ENCODE measurements at places on chromosomes 7 and 10.
A peak's percentile ranks its signal among the peaks of the same experiment; 100 is the strongest.

DNA sequence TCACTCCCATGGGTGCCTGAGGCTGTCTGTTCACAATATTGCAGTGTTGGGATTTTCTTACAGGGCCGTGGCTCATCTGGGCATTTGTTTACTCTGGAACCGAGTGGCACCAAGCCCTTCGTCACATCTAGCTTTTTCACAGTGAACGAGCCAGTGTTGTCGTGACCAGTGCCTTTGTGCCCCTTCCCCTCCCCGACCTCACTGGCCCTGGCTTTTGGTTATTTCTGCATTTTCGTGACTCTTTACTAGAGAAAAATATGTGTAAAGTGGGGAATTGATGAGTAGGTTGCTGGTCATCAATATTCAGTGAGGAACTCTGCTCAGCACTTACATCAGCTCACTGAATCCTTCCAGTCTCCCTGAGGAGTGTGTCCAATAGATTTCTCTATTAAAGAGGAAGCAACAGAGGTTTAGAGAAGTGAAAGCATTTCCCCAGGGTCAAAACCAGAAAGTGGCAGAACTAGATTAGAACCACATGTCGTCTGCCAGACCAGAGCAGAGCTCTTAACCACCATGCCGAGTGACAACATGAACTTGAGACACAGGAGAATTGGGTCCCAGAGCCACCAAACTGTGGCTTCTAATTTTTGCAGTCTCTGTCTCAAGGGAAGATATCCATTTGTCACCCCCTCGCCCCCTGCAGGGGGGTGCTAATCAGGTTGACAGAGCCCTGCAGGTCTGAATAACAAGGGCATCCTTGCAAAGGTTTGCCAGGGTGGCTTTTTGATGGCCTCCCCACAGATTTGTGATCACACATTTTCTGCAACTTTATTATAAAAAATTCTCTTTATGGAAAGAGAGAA is 125.3 kb downstream of the CHN2 start:
- DNase-seq: no peak

- DNase-seq: peak; percentile 37
These were observed 32.5 kb upstream of the KNDC1 start for GRCh38 chr10:133127291-133128125.

GRCh38 chr7:73899731-73900142 is 38.8 kb downstream of the TMEM270 start:
- no peak for DNase-seq

GRCh38 chr10:30068492-30069223 is 9.3 kb upstream of the JCAD start:
- DNase-seq: no peak

GRCh38 chr7:28389504-28390395 is 22.6 kb upstream of the CREB5 start:
- DNase-seq: peak; percentile 47
